Body of pancreas (tissue), 4 donors: ENCODE measurements at places on chromosomes 3 and 15.
A peak's percentile ranks its signal among the peaks of the same experiment; 100 is the strongest.

DNA sequence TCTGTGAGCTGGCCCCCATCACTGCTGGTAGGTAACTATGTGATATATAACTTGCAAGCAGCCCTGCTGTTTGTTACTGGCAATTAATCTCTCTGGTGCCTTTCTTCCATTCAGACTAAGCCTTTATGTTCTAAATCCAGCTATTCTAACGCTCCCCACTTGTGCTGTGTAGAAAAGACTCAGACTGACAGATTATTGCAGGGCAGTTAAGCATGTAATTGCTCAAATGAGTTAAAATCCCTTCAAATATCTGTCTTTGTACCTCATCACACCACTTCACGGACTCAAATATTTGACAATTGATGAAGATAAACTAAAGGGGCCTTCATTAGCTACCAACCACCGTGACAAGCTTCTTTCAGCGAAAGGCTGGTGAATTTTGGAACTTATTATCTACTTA lies 416.2 kb downstream of the NR2F2 start:
- DNase-seq = no peak

- DNase-seq = no peak
These were observed 50.0 kb upstream of the PLCL2 start for GRCh38 chr3:16834753-16835152.

DNA sequence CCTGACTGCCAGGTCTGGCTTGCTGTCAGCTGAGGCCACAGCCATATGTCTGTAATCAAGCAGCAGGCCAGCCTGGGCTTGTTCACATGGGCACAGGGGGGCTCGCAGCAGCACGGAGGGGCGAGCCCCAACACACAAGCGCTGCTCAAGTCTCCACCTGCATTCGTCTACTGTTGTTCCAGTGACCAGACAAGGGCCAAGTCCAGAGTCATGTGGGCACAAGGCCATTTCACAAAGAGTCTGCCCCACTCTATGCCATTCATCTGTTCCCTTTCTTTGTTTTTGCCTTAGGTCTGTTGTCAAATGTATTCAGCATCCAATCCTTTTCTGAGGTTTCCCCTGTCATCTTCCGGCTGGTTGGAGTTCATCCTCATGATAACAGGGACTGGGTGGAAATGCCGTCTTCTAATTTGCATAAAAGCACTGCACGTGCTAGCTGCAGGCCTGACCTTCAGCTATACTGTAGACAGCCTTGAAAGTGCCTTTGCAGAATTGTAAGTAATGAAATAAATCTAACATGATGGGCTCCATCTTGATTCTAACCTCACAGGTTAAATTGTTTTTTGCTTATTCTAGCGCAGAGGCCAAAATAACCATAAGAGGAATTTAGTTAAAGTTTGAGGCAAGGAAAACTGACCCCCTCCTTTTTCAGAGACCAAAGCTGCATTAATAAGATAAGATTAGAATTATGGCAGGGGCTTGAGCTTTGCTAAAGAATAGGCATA lies 28.6 kb upstream of the KBTBD12 start:
- DNase-seq = no peak

DNA sequence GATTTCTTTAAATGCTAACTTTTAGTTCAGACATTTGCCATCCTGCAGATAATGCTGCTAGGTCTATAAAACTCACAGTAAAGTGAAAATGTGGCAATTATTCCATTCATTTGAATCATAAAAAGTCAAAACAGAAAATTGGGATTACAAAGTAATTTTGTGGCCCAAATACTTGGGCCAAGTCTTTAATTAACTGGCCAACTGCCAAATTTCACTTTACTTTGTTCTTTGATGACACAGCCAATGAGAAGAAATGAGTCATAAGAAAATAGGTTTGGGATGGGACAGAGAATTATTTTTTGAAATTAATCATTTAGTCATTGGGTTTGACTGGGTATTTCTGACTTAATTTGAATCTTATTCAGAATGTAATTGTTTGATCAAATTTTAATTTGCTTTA lies 89.8 kb upstream of the SLC2A2 start:
- DNase-seq = no peak

DNA sequence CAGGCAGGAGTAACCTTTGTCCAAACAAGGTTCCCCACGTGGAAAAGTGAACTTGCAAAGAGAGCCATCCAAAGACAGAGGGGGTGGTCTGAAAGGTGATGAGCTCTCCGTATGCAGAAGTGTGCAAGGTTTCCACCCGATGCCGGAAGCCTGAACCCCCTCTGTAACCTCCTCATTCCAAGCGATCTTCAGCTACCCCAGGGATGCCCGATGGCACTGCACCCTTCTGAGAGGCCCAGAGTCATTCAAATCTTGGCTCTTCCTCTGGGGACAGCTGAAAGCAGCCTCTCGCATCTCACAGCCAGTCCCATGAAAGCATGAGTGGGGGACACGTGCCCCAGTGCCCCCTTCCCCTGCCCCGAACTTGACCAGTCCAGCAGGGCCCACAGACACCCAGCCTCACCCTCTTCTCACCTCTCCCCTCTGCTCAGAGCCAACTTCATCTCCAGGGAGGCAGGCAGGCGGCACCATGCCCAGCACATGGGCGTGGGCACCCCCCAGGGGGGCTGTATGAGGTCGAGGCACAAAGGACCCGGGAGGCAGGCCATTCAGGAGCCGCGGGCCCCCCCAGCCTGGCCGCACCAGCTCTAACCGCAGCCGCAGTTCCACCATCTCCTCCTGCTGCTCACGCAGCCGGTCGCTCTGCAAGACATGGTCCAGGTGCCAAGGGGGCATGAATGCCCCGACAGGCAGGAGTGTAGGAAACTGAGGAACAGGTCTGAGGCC lies 8.7 kb downstream of the KIF7 start:
- no peak for DNase-seq

GRCh38 chr3:99697250-99697649 lies 58.9 kb downstream of the COL8A1 start:
- DNase-seq = no peak

- DNase-seq = no peak
These were observed 136.4 kb downstream of the SST start for GRCh38 chr3:187533797-187534196.

DNA sequence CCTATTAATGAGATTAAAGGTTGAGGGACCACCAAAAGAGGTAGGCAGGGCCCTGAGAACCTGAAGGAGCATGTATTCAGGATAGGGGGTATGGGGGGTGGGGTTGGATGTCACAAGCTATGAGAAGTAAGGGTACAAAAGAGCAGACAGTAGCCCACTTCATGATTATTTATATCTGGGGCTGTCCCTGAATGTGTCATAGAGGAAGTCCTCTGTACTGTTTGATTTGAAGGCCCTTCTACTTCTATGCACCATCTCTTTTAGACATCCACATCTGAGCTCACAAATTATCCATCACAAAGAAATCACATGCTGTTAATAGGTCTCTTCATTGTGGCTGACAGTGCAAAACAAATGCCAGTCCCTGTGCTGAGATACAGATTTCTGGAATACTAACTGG lies 68.6 kb downstream of the FHIT start:
- DNase-seq = no peak

- DNase-seq = no peak
These were observed 16.5 kb upstream of the PLOD2 start for GRCh38 chr3:146177519-146177918.

DNA sequence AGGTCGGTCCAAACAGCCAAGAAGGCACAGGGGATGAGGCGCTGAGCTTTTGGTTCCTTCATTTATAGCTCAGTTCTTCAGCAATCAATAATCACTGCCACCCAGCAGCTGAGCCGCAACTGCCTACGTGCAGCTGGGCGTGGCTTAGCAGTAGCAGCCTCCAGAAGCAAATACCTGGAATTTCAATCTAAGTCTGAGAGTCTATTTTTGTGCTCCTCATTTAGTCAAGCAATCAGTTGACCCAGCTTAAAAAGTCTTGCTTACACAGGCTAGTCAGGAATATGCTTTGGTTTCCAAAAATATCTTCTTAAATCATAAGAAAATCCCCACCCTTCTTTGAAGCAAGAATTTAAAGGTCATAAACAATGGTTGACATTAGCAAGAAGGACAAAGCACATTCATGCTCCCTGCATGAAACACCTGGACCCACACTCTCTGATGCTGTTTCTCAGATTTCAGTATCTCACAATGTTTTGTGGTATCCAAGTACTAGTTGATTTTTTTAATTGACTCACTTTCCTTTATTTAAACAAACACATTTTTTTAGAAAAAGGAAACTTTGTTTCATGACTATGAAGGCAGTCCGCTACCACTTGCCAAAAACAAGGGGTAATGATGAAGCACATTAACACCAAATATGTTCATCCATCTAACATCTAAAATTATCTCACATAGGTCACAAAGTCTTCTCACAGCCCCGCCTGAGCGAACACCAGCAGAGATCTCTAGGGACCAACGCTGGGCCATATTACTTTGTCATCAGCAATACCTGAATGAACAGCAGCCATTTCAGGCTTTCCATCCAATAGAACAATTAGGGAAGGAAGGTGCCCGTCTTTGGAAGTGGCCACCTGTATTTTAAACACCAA lies 106.1 kb downstream of the OXNAD1 start:
- DNase-seq = no peak

DNA sequence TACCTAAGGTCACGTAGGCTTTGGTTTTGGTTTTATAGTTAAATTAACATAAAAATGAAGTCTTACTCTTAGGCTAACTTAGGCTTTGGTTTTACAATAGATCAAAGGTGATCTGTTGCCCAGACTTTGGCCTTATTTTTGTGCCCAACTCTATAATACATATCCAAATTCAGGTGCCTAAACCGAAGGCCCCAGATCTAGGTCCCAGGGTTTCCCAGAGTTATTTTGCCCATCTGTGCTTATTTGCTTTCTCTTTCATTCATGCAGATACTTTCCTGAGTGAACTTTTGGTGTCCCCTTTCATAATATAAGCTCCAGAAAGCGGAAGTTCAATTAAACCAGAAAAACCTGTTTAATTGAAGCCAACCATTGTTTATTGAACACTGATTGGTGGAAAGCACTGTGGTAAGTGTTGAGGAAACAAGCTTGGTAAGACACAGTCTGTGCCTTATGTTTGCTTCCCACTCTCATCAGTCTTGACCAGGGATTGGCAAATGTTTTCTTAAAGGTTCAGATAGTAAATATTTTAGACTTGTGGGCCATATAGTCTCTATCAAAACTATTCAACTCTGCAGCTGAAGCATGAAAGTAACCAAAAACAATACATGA lies 209.7 kb downstream of the WDR72 start:
- DNase-seq = no peak

DNA sequence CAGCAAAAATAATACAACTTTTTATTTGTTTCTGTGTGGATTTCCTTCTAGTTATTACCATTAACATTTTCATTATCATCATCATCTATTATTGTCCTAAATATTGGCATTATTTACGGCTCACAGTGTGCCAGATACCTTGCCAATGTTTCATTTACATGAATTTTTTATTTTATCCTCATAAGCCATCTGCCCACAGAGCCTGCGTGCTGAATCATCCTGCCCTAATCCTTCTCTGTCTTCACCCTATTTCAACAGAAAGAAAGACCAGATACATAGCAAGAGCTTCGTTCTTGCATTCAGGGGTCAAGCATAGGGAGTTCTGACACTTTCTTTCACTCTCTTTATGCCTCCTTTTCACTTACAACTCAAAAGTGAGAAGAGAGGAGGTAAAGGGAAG lies 82.0 kb downstream of the KCNMB2 start:
- DNase-seq = no peak

DNA sequence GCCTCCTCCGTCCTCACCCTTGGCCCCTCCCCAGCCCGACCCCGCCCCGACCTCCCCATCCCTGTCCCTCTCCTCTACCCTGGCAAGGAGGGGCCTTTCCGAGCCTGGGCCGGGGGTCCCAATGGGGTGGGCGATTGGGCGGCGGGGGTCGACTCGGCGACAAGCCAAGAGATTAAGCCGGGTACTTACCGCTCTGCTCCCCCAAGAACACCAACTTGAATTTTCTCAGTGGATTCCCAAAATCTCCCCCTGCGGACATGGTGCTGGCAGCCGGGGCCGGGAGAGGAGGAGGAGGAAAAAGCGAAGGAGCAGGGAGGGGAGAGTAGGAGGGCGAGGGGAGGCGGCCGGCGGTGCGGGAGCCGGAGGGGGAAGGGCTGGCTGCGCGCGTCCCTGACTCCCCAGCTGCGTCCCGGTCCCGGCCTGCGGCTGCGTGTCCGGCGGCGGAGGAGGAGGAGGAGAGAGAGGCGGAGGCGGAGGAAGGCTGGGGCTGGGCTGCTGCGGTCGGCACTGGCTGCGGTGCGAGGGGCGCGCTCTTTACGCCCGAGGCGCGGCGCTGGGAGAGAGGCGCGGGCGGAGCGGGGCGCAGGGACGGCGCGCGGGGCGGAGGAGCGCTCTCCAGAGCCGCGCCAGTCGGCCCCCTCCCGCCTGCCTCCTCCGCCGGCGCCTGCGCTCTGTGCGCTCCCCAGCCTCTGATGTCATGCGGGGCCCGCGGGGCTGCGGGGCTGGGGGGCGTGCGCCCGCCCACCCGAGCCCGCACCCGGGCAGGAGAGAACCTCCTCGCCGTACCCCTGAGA lies at the start of gene RAB6B:
TSS of gene RAB6B (minus strand) at position 675 of the 794 bp plus-strand sequence. CDS start at position 259, 416 bp downstream.
- DNase-seq = peak; percentile 68

GRCh38 chr3:130787422-130788068 lies 40.9 kb upstream of the PIK3R4 start:
- DNase-seq = no peak

DNA sequence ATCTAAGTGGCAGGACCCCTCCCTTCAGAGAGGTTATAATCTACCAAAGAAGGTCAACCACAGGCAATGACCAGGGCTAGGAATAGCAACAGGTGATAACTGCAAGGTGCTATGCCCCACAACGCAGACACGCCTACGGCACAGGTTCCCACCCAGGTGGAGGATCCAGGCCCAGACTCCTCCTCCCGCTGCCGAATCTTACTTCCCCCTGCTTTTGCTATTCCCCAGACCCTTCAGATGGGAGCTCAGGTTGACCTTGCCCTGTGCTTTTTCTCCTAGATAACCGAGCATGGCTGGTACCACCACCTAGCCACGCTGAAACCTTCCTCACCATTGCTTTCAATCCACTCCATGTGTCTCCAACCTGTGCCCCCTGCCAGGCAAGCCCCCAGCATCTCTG lies 142.2 kb upstream of the IGF1R start:
- DNase-seq = no peak

DNA sequence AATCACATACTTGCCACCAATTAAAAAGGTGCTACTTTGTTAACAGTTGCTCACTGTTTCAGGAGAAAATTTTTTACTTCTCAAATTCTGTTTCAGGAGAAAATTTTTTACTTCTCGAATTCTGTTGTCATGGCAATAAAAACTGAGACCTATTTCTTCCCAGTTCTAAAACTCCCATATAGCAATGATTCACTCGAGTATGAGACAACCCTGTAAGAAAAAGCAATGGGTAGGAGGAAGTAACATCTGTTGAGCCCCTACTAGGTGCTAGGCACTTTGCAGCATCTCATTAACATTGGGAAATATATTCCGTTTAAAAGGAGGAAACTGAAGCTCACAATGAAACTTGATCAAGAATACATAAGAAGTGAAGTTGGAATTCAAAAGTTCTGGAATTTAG lies 35.1 kb upstream of the IGSF11 start:
- no peak for DNase-seq

DNA sequence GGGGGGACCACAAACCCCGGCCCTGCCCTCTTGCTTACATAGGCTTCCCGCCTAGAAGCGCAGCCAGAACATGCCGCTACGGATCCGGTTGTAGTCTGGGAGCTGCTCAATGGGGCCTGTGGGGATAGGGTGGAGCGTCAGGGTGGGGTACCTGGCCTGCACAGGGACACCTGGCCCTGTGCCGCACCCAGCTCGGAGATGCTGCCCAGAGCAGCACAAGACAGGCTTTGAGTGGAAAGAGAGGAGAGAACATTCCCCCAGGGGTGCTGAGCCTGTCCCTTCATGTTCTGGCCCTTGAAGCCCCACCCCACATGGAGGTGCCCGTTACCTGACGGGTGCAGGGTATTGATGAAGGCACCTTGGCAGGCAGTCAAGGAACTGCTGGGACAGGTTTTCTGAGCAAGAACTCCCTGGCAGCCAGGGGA lies 4.0 kb upstream of the COL7A1 start:
- no peak for DNase-seq
